ENCODE measurements at places on chromosomes 4 and X. TPM values are rescaled to one million over a fixed set of nuclear protein-coding genes. Genes with fewer than 3 reads are reported as not detected.

The GUF1 gene
- 15.6 TPM for total RNA-seq

The NDNF gene
- total RNA-seq = 0.55 TPM

The RAI2 gene
- total RNA-seq = 0.66 TPM

The NSG1 gene
- not detected for total RNA-seq

The UGT2A1 gene
- total RNA-seq = not detected

The CAPN6 gene
- total RNA-seq = under 0.01 TPM

The PPEF2 gene
- total RNA-seq = under 0.01 TPM

The UBA6 gene
- 183 TPM for total RNA-seq

The TAF7L gene
- total RNA-seq = 1.9 TPM

The OSTC gene
- total RNA-seq = 348 TPM

The CD38 gene
- not detected for total RNA-seq

The IRS4 gene
- total RNA-seq = not detected

The AMBN gene
- not detected for total RNA-seq

The DMRTC1 gene
- not detected for total RNA-seq

The STARD8 gene
- total RNA-seq = 8.7 TPM

The PDE6B gene
- total RNA-seq = 0.22 TPM

Measured in uterine smooth muscle cell (primary cell).